Renal cortex interstitium (tissue), 15 donors: ENCODE measurements at places on chromosomes 4 and X.

DNA sequence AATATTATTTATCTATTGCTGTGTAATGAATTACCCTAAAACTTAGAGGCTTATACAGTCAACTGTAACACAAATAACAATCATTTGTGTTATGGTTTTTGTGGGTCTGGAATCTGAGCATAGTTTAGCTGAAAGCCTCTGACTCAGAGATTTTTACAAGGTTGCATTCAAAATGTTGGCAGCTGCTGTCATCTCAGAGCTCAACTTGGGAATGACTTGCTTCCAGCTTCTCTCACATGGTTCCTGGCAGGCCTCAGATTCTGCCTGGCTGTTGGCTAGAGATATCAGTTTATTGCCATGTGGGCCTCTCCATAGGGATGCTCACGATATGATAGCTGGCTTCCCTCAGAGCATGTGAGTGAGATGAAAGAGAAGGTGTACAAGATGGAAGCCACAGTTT, 70.2 kb upstream of the BRWD3 start:
- no peak for DNase-seq

DNA sequence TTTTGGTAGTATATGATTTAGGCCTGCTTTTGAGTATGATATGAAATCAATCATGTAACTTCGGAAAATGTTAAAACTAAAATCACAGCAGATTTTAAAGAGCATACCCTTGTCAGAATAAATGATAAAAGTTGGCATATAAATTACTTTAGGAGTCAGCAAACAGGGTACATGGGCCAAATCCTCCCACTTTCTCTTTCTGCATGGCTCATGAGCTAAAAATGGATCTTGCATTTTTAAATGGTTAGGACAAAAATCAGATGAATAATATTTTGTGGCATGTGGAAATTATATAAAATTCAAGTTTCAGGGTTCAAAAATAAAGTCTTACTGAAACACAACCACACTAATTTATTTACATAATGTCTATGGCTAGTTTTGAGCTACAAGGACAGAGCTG, 214.9 kb downstream of the GASK1B start:
- DNase-seq, result no peak

- DNase-seq, result no peak
These were observed 63.3 kb upstream of the UXT start for GRCh38 chrX:47722260-47722659.

DNA sequence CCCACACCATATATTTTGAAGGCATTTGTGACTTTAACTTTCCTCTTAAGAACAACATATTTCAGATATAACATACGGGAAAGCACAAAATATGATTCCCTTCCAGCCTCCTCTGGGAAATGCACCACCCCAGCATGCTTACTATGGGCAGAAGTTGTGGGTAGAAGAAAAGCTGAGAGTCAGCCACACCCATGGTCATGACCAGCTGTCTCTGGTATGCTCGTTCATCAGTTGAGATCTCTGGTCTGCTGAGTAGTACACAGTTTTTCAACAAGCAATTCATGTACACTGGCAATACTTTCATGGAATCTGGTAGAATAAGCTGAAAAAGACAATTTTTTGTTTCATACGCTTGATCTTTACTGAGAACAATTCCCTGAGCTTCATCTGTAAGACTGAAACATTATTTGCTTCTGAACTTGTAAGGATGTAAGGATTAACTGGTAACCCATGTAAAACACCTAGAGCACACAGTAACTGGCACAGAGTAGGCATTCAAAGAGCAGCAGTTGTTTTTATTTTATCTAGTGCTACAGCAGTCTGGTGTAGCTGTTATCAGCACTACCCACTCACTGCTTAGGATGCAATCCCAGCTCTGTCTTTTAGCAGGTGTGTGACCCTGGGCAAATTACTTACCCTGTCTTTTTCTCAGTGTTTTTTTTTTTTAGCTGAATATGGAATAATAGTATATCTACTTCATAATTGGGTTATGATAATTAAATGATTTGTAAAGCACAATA, 47.6 kb downstream of the METTL14 start:
- DNase-seq, result no peak

DNA sequence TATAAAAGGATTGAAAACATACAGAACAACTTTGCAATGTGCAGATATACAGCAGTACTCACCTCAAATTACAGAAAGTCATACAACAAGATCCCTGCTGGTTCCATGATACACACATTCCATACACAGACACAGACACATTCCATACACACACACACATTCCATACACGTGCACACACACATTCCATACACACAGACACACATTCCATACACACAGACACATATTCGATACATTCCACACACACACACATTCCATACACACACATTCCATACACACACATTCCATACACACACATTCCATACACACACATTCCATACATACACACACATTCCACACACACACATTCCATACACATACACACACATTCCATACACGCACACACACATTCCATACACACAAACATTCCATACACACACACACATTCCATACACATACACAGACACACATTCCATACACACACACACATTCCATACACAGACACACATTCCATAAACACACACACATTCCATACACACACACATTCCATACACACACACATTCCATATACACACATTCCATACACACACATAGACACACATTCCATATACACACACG, 13.7 kb downstream of the LINC00632 start:
- DNase-seq, result no peak

DNA sequence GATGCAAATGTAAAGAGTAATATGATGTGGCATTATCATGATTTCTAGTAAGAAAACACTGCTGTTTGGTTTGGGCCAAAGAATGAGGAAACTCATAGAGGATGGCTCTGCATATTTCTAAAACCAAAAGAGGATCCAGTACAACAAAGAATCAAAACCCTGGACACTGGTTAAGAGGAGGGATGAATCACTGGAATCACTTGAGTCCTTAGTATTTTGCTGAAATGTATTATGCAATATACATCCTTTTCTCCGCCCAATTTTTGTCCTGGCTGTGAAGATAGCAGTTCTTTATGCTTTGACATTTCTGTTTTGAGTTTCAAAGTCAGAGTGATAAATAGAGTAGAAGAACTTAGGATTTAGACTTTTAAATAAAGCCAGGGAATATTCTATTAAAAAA, 345.9 kb downstream of the PACRGL start:
- DNase-seq, result no peak

GRCh38 chr4:109908731-109909130, 4.0 kb upstream of the EGF start:
- no peak for DNase-seq

DNA sequence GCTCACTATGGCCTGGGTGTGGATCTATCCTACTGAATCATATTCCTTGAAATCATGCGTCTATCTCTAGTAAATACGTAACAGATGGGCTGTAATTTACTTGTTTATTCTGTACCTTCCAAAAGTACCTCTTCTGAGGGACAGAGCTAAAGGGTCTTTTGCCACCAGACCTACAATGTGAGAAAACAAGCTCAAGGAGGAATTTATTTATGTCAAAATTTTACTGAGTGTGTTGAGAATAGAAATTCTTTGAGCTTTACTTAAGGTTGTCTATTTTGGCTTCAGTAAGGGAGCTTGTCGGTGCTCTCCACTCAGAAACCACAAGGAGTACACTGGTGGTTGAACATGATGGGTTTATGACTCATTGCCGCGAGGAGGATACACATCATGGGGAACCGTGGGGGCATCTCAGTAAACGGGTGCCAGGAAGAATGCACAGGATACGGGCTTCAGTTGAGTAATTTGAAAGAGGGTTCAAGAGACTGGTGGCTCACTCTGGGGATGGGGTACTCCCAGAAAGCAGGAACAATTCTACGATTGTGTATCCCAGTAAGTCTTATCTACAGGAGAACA, 3.0 kb downstream of the ANK2 start:
- no peak for DNase-seq

DNA sequence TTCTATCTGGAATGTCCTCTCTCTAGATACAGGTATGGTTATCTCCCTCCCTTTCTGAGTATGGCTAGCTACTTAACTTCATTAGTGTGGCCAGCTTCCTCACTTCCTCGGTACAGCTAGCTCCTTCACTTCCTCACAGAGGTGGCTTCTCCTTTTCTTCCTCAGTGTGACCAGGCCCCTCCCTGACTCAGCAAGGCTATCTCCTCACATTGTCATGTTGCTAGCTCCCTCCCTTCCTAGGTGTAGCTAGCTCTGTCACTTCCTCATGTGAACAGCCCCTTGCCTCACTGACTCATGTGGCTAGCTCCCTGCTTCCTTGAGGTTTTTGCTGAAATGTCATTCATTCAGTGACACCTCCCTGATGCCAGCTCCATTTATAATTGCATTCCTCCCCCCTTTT, 67.3 kb upstream of the DDIT4L start:
- no peak for DNase-seq

- DNase-seq, result no peak
These were observed 18.4 kb downstream of the EFNB1 start for GRCh38 chrX:68847172-68847571.

DNA sequence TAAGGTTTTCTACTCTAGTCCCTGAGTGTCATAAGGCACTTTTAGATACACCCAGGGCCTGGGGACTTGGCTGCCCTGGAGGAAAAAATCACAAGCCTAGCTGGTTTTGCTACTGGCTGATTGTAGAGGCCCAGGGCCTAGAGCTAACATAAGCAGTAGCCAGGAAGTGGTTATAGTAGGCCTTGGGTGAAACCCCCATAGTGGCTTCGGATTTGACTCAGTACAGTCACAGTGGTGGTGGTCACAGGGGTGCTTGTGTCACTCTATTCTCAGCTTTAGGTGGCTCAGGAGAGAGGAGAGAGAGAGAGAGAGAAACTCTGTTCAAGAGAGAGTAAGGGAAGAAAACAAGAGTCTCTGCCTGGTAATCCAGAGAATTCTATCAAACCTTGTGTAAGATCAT, 194.5 kb upstream of the EDA2R start:
- DNase-seq, result no peak

DNA sequence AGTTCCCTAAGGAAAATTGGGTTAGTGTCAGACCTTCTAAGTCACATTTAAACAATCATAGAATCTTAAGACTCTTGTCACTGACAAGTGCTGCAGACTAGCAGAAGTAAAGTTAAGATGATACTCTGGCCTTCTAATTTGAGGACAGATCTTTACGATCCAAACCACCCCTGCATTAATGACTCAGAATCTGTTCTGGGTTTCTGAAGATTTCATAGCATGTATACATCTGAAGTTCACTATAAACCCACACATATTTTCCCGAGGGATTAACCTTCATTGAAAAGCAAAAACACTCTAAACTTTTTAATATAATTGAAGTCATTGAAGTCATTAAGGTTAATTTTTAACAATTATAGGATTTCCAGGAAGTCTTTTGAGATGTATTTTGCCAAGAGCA, 674.3 kb downstream of the IQCM start:
- no peak for DNase-seq

DNA sequence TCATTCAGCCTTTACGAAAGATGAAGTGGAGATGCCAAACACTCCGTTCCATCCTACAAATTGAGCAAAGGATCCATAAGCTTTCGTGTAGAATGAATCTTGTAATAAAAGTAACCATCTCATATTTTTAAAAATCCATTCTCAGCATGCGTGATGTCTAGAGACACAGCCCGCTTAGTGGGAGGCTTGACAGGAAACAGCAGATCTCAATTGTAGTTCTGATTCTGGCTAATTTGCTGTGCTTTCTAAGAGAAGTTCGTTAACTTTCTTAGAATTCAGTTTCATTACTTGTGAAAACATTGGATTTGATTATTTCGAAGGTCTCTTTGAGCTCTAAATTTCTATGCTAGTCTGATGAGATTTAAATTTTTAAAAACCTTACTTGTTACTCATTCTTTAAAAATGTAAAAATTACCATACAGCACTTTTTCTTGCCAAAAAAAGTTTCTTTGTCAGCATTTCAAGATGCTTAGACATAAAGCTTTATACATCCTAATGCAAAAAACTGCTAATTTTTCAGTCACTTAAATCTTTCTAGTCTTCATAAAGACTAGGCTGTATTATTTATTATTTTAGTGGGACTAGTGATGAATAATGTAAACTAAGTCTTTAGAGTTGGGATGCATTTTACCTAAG, 66.9 kb upstream of the NEIL3 start:
- no peak for DNase-seq
